Articular chondrocyte of knee joint (primary cell): ENCODE measurements at places on chromosomes 16 and 17. TPM values are rescaled to one million over a fixed set of nuclear protein-coding genes. Genes with fewer than 3 reads are reported as not detected.

The NEUROD2 gene
- not detected in 2 replicates for total RNA-seq

The NPIPB2 gene
- 2.5 and 6.5 TPM in 2 replicates for total RNA-seq

The ZNF385C gene
- not detected in 2 replicates for total RNA-seq

The TBC1D28 gene
- total RNA-seq: not detected in 2 replicates

The SSTR5 gene
- 0.26 and 0.32 TPM in 2 replicates for total RNA-seq

The TRAF4 gene
- 15.9 and 17.8 TPM in 2 replicates for total RNA-seq

The ZNF469 gene
- total RNA-seq: 5.7 and 7.8 TPM in 2 replicates
